Activated T-helper 17 cell treated with anti-CD3 and anti-CD28 coated beads, Interleukin-2, amount 50 U/mL, for 72 hours (primary cell): ENCODE measurements at places on chromosomes 11 and 22. TPM values are rescaled to one million over a fixed set of nuclear protein-coding genes. Genes with fewer than 3 reads are reported as not detected.

UBQLNL gene
- not detected for total RNA-seq

CCDC188 gene
- total RNA-seq, result 0.32 TPM

OR5D16 gene
- total RNA-seq, result not detected

SF1 gene
- 316 TPM for total RNA-seq

LRRC4C gene
- not detected for total RNA-seq

MICAL2 gene
- total RNA-seq, result 253 TPM

USP2 gene
- total RNA-seq, result 1.3 TPM

SGSM1 gene
- 0.52 TPM for total RNA-seq

RTN3 gene
- 53.2 TPM for total RNA-seq

SYCE3 gene
- 2.3 TPM for total RNA-seq

HBD gene
- not detected for total RNA-seq

DBX1 gene
- total RNA-seq, result not detected

GPHA2 gene
- not detected for total RNA-seq

ALKBH3 gene
- total RNA-seq, result 26.5 TPM

SUSD2 gene
- total RNA-seq, result 1.5 TPM

CTSW gene
- total RNA-seq, result 5.4 TPM

CHST1 gene
- not detected for total RNA-seq

OR56A1 gene
- not detected for total RNA-seq

OR5AN1 gene
- not detected for total RNA-seq

INS gene
- not detected for total RNA-seq

STK33 gene
- 0.40 TPM for total RNA-seq

SMTNL1 gene
- not detected for total RNA-seq

SLC22A6 gene
- total RNA-seq, result not detected

SFI1 gene
- 349 TPM for total RNA-seq
